ENCODE measurements at places on chromosomes 5 and 9.

- DNase-seq, result no peak
Observed at GRCh38 chr5:115941051-115941675, 21.1 kb upstream of the LVRN start.

DNA sequence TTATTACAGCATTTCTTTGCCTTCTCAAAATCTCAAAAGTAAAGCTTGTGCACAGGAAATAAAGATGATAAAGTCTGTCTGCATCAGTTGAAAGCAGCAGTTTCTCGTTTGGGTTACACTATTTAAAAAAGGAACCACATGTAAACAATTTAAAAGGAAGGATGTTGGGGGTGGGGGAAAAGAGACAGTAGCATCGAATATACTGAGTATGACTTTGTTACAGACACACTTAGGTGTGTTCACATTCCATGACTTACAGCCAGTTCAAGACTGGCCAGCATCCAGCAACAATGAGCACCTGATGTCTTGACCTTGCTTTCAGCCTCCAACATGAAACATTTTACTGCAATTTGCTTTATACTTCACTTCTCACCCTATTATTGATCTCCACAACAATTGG is 8.7 kb downstream of the GAPT start:
- DNase-seq, result no peak

DNA sequence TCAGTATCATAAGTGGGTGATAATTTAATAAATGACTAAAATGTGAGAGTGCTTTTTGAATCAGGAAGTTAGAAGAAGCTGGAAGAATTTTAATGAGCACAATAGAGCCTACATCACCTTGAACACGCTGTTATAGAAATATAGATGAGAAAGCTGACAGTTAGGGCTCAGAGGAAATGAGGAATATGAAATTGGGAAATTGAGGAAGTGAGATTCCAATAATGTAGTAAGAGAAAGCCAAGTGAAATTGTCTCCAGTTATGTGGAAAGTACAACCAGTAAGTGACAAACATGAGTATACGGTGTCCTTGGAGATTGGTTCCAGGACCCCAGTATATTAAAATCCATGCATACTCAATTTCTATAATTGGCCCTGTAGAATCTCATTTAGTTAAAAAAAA is 235.9 kb upstream of the FAM174A start:
- DNase-seq, result no peak

DNA sequence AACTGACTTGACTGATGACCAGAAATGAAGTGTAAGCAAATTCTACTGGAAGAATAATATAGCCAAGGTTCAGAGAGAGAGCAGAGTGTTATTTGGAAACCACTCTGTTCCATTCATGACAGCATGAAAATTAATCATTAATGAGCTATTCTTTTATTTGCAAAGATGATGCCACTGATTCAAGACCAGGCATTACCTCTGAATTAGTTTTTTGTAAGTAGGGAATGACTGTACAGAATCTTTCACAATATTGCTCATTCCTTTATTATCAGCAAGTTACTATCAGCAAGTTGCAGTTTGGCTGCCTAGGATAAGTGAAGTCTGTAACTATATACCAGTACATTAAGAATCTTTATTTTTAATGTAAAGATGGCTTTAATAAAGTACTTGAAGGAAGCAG is 75.1 kb upstream of the RGMB start:
- no peak for DNase-seq

GRCh38 chr9:14320271-14321181 is 6.6 kb upstream of the NFIB start:
- no peak for DNase-seq

GRCh38 chr9:133769511-133770075 is 31.4 kb upstream of the SARDH start:
- DNase-seq, result no peak

GRCh38 chr5:10439692-10440091 is 2.0 kb upstream of the ROPN1L start:
- DNase-seq, result no peak

DNA sequence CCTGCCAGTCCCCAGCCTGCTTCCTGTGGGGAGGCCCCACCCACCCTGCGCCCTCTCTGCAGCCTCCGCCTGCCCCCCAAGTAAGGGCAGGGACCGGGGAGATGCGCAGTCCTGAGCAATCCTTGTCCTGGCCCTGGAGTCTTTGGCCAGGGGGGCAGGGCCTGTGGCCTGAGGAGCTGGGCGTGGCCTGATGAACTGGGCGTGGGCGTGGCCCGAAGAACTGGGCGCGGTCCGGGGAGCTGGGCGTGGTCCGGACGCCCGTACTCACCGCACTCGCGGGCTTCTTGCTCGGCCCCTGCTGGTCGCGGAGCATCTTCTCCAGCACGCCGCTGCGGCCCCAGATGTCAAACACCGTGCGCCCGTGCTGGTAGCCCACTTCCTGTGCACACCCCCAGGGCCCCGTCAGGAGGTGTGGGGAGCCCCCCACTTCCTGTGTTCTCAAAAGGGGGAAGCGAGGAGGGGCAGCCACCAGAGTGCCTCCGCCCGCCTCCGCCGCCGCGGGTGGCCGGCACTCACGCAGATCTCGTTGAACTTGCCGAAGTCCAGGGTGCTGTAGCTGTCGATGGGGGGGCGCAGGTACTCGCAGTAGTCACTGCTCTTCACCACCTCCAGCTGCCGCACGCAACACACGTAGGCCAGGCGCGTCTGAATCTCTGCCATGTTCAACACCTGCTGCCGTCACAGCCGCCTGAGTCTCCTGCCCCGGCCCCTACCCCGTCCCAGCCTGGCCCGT is 2.7 kb upstream of the NSMF start:
- DNase-seq, result no peak

DNA sequence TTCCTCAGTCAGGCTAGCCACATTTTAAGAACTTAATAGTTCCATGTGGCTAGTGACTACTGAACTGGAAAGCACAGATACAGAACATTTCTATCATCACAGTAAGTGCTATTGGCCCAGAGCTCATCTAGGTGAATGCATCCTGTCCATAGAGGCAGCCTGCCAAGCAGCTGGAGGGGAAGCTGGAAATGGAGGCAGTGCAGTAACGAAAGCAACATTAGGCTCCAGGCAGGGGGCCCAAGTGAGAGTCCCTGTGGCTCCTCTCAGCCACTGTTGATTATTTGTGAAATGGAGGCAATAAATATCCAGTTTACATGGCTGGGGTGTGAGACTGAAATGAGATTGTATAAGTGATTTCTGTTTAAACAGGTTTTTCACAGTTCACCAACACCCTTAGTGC is 227.2 kb upstream of the KLF9 start:
- DNase-seq, result no peak

DNA sequence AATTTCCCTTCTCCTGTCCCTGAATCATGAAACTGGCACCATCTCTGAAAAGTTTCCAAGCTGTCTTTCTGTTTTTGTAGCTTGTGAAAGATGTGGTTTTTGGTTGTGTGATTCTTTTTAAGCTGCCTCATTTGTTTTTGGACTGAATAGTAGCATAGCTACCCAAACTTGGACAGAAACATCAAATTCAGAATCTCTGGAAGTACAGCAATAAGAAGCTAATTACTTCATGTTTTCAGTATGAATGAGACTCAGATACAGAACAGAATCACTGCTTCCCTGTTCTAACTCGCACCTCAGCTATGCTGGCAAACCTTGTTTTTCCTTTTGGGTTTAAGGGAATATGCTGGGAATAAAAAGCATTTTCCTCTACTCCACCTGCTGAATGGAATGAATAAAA is 101.0 kb downstream of the FGF1 start:
- DNase-seq, result no peak

DNA sequence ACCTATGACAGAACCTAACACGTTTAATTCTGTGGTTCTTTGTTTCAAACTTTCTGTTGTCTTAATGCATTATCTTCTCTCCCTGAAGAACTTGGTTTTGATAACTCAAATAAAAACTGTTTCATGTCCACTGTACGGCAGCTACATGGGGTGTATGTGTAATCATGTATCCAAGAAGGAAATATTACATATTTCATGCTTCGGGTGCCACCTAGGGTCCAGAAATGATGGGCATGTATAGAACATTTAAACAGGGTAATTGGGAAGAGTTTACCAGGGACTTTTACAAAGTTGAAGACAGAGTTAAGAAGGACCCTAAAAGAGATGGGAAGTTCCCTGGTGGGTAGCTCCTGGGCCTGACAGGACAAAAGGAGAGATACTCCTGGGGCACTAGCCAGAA is 291.3 kb downstream of the FBXL7 start:
- DNase-seq, result no peak

GRCh38 chr5:179328291-179328690 is 17.0 kb downstream of the ADAMTS2 start:
- no peak for DNase-seq

All from HEK293T (cell line).